Cortex of kidney (tissue), 1 donor: ENCODE measurements at places on chromosomes 11 and 22.

DNA sequence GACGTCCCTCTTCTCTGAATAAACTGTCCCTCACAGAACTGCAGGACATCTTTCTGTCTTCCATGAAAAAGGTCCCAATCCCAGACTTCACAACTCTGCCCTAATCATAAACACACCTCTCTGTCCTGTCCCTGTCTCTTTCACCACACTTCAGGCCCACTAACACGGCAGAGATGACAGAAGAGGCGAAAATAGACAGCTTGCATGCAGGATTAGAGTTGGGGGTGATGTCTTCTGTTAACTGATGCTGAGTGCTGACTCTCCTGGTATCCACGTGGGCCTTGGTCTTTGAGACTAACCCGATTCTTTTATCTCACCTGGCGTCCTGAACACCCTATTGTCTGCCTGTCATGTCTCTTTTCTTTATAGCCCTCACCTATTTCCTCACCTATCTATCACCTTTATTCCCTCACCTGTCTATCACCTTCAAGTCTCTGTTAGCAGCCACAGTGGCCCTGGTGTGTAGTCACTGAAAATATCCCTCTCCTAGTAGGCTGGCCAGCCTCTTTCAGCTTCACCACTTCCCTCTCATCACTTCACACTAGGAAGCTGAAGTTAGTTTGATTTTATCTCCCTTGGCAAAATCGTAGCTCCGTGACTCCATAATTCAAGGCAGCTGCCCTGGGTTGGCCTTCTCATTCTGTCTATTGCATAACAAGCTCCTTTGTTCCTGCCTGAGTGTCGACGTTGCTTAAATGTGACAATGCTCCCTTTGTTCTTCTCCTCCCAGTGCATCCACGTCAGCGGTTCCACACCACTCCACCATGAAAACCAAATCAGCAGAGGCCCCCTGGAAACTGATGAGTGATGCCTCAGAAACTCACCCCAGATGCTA is 30.6 kb upstream of the DRD2 start:
- DNase-seq: no peak

GRCh38 chr22:30574095-30574981 is at the start of gene GAL3ST1:
TSS of gene GAL3ST1 (minus strand) at chr22:30574665. CDS start at chr22:30557392, 17,273 bp downstream.
- no peak for DNase-seq

DNA sequence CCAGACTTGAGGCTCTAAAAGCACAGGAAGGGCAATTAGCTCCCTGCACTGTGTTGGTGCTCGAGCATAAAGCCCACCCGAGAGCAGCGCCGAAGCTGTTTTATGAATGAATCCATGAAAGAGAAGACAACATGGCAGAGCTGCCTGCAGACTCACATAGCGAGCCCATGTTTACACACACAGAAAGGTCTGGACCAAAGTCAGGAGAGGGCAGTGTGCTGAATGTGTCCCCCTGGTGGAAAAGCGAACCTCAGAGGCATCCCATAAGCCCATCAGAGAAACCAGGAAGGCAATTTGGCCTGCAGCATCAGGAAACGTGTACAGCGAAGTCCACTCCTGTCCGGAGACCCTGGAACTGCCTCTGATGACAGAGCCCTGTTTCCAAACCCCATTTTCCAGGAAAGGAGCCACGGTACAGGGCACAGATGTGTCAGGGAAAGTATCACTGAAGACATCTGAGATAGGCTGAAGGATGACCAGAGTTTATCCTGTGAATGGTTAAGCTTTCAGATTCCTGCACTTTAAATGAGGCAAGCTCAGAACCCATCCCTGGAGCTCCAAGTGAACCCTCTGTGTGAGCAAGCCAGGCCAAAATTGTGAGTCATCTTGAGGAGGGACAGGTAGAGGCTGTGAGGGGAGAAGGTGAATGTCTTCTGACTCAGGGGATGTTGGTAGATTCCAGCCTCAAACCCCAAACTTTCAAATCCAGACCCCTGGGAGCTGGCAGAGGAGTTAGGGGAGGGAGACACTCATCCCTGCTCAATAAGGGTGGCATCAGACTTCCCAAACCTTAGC is 36.9 kb downstream of the CHRDL2 start:
- no peak for DNase-seq

- DNase-seq: no peak
These were observed 361.2 kb downstream of the MN1 start for GRCh38 chr22:27440304-27440865.

DNA sequence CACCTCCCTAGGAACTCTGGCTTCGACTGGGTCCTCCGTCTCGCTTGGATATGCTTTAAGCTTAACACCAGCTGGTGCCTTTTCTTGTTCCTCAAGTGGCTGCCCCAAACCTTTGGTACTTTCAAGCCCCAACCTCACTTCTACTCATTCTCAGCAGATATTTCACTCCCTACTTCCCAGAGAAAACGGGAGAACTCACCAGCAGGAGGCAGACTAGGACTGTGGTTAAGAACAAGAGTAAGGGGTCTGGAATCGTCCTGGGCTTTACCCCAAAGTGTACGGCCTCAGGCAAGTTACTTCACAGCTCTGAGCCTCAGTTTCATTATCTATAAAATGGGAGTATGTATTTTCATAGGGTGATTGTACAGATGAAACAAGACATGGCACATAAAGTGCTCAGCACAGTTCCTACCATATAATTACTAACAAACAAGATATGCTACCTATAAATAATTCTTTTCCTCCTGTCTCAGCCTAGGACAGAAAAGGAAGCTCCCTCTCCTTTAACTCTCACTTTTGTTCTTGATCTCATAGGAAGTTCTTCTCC is 37.8 kb downstream of the PAMR1 start:
- DNase-seq: no peak

DNA sequence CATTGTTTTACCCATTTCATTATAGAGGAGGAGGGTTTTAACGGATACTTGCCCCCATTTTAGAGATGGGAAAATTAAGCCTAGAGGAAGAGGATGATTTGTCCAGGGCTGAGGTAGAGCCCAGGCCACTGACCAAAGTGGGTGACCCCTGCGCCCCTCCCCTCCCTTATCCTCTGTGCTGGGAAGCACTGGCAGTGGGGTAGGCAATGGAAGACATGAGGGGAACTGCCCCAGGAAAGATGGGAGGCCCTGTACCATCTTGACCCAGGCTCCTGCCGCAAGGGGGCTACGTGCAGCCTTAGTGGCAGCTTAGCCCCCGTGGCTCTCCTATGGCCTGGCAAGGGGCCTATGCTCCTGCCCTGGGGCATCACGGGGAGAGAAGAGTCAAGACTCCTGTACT is 76.4 kb upstream of the MYOD1 start:
- no peak for DNase-seq

DNA sequence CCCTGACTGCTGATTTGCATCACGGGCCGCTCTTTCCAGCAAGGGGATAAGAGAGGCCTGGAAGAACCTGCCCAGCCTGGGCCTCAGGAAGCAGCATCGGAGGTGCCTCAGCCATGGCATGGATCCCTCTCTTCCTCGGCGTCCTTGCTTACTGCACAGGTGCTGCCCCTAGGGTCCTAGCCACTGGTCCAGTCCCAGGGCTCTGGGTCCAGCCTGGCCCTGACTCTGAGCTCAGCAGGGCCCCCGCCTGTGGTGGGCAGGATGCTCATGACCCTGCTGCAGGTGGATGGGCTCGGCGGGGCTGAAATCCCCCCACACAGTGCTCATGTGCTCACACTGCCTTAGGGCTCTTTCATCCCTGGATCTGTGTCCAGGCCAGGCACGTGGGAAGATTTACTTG is 7.0 kb upstream of the IGLL5 start:
- DNase-seq: no peak

DNA sequence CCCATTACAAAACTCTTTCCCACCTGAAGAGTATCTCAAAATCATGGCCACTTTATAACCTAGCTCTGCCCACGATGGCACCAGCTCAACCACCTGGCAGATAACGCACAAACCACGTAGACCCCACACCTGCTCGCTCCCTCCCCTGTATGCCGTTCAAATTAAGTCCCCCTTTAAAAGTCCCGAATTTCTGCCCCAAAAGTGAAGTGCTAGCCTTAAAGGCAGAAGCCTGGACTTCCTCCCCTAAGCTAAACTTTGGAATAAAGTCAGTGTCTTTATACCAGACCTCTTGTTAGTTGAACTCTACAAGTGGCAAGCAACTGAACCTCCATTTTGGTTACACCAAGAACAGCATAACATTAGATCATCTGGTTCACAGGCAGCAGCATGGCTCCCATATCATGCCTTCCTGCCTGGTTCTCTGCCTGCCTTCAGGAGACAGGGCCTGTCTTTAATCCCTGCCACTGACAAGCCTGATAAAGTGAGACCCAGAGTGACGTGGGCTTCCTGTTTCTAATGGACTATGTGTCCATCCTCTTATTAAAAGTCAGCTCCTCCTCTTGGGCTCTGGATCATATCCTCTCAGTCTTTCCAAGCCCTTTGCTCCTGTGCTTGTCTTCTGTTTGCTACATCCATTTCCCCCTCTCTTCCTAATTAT is 32.6 kb upstream of the NNMT start:
- DNase-seq: no peak

GRCh38 chr22:38572065-38572464 is 2.1 kb upstream of the DMC1 start:
- DNase-seq: no peak

- DNase-seq: no peak
These were observed 203.5 kb upstream of the MTNR1B start for GRCh38 chr11:92765965-92766371.

- no peak for DNase-seq
These were observed 31.2 kb downstream of the GAB2 start for GRCh38 chr11:78386215-78386941.

DNA sequence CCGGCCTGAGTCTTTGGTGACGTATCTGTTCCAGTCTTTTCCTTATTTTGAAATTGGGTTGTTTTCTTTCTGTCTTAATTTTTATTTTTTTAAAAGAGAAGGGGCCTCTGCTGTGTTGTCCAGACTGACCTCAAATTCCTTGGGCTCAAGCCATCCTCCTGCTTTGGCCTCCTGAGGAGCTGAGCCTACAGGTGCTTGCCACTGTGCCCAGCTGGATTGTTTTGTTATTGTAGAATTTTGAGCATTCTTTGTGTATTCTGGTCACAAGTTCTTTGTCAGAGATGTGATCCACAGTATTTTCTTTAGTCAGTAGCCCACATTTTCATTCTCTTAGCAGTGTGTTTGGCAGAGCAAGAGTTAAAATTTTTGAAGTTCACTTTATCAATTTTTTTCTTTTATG is 100.1 kb downstream of the ATXN10 start:
- DNase-seq: no peak

DNA sequence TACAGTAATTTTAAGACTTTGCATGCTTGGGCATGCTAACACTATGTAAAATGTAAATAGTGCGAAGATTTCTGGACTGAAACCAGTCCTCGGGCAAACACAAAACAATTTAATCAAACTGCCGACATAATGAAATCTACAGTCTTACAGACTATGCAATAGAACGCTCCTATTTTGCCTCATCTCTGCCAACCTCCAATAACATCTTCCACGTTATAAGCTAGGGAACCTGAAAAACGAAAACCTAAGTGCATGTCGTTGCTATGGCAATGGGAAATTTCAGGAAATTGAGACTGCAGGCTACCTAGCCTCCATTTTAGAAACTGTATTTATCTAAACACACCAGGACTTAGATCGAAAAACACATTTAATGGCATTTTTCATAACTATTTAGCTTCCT is 1.1 kb downstream of the CSTF3 start:
- DNase-seq: no peak

- DNase-seq: no peak
These were observed 824 bp upstream of the LGALS12 start for GRCh38 chr11:63504933-63505586.

DNA sequence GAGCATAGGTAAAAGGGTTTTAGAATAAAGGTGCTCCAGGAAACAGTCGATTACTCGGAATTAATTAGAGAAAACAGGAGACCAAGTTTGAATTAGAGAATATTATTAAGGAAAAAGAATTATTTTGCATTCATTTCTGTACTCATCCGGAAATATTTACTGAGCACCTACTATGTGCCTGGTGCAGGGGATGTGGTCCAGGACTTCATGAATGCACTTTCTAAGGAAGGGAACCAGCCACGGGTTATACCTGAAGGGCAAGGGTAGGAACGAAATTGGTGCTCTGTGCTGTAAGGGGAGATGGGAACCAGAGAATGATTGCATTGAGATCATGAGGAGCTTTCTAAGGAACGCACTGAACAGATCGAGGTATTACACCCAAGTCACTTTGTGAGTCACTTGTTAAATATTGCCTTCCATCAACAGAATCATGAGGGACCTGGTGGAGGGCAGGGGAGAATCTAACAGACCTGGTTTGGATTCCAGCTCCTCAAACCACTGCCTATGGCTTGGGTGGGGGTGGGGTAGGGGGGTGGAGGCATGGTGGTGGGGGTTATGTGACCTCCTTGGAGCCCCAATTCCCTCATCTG is 40.9 kb downstream of the C11orf96 start:
- DNase-seq: no peak

- no peak for DNase-seq
These were observed 9.6 kb downstream of the OR5A2 start for GRCh38 chr11:59416613-59417012.

- DNase-seq: no peak
These were observed 9.8 kb downstream of the PACSIN2 start for GRCh38 chr22:43005106-43005505.

DNA sequence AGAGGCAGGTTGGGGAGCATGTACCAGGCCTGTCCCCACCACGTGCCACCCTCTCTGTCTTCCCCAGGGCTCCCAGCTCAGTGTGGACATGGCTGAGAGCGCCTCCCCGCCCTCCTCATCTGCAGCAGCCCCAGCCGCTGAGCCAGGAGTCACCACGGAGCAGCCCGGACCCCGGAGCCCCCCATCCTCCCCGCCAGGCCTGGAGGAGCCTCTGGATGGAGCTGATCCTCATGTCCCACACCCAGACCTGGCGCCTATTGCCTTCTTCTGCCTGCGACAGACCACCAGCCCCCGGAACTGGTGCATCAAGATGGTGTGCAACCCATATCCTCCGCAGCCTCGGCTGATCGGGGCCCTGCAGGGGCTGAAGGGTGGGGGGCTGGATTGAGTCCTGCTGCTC is at the start of gene CACNA1I:
Gene CACNA1I (plus strand): TSS at position 89 of the 400 bp plus-strand sequence. CDS start 0 bp downstream, at position 89.
- DNase-seq: no peak

- no peak for DNase-seq
These were observed 14.1 kb downstream of the SERPIND1 start for GRCh38 chr22:20787746-20788626.

GRCh38 chr11:59285716-59286260 is 72.9 kb upstream of the OR5AN1 start:
- no peak for DNase-seq

GRCh38 chr11:13963169-13963948 is 836 bp downstream of the SPON1 start:
- DNase-seq: no peak

DNA sequence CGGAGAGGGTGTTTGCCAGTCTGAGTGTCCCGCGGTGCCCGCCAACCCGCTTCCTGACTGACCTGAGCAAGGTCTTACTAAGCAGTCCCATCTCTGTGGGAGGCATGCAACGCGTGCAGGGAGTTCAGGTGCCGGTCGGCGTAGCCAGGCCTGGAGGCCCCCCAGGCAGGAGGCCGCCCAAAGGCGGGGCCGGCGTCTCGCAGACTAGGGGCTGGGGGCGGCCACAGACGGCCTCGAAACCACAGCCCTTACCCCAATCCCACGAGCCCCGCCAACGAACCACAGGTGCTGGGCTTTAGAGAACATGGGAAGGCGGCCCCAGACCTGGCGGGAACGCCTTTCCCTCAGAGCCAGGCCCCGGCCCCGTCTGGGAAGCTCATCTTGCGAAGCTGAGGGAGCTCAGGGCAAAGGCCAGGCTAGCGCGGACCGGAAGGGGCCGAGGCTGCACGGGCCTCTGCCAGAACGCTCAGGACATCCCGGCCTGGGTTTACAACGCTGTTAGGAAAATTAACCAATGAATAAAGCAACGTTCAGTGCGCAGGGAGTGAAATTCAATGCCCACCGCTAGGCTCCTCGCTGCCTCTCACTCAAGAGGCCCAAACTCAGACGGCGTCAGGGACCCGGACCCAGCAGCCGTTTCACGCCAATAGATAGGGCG is 2.1 kb upstream of the MTFP1 start:
- DNase-seq: no peak

- DNase-seq: no peak
These were observed 996.7 kb upstream of the CHORDC1 start for GRCh38 chr11:91219535-91219934.
